RKO (cell line): ENCODE measurements at places on chromosomes 5 and 9.

DNA sequence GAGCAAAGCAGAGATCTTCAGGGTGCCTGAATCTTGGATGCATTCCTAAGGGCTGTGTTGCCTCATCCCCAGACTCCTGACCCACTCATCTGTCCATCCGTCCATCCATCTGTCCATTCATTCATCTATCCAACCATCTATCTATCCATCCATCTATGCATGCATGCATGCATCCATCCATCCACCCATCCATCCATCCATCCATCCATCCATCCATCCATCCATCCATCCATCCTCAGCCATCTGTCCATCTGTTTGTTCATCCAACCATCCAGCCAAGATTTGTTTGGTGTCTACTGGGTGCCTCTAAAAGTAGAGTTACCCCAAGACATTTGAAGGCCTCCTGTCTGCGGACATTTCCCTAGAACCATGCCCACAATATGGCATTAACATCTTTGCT, 27.7 kb upstream of the BARHL1 start:
- no peak for DNase-seq

GRCh38 chr5:88544136-88544645, 275.5 kb upstream of the TMEM161B start:
- no peak for DNase-seq

GRCh38 chr5:179438461-179438860, 93.2 kb upstream of the ADAMTS2 start:
- DNase-seq: no peak

GRCh38 chr9:69308206-69308931, 16.6 kb upstream of the ENTREP1 start:
- no peak for DNase-seq

GRCh38 chr5:73295447-73295846, 122.5 kb downstream of the TMEM174 start:
- DNase-seq: no peak

DNA sequence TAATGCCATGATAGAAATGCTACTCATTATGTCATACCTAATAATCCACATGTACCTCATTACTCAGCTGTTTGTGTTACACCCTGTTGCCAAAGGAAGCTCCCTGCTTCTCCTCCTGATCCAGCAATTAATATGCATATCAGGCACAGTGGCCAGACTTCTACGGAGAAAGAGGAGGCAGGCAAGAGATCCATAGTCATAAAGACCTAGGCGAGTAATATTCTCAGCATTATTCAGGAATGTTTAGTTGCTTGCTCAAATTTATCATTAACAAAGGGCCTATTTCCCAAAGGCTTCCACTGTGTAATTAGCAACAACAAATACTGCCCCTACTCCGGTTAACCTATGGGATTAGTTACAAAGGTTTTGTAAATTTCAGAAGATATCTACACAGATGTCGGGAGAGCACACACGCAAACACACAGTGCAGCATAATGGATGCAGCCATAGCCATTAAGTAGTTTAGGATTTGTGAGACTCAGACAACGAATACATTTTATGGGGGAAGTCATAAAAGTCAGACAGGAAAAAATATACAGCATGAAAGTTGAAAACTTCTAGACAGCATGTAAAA, 192.6 kb downstream of the EFNA5 start:
- DNase-seq: no peak

DNA sequence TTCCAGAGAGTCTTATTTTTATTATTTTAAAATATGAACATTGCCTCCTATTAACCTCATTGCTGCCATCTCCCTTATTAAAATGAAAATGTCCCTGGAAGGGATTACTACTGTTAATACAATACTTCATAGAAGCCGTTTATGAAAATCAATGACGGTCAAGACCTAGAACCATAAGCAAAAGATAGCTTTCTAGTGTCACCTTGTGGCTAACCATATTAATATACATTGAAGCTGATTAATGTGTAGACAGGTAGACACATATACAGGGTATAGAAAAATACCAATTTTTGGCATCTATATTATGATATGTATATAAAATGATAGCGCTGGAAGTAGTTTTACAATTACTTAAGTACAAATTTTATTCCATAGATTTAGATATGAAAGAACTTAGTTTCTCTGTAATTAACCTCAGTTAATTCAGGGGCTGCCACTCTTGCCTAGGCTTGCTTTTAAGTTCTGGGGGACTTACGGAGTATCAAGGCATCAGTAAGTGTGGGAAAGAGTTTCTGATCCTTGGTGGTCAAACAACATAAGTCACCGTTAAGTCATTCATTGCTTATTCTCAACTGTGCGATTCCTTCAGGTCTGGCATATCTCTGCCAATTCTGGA, 2.5 kb upstream of the YTHDC2 start:
- DNase-seq: peak; percentile 74

GRCh38 chr5:130055572-130055971, 151.3 kb downstream of the CHSY3 start:
- no peak for DNase-seq

- no peak for DNase-seq
Observed at GRCh38 chr9:114271556-114272510, 51.1 kb upstream of the ORM1 start.

- peak; percentile 44 for DNase-seq
Observed at GRCh38 chr5:129271308-129271707, 176.8 kb downstream of the ISOC1 start.

DNA sequence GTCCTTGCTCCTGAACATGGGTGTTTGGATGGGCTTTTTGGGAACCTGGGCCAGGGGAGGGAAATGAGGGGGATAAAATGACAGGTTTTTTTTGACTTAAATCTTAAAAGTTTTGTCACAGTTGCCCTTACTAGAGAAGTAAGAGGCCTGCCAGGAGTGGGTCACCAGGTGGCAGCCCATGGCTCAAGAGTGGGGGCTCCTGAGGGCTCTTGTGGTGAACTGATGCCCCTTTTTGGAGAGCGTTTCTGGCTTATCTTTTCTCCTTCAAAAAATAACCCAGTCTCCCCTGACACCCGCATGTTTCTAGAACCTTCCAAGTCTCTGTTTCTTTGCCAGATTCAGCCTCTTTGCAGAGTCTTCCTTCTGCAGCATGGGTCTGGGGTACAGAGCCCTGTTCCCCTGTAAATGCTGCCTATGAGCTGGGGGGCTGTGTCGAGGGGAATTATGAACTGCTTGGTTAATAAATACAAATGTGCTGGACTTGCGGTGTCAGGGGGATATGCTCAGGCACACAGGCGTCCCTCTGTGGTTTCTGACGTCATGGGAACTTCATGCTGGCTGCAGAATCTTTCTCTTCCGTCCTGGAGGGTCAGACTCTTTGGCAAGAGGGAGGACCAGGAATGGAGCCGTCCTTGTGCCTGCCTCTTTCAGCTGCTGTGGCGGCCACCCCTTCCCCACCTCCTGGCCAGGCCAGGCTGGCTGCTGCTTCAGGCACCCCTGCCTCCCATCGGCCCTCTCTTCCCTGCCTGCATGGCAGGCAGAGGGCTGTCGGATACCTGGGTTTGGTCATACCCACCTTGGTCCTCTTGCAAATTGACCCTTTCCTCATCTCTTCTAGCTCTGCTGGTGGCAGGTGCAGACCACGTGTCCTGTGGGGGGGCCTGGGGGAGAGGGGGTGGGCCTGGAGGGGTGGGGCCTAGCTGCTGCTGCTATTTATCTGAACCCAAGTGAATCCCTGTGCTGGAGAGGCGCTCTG, 30.1 kb downstream of the PTPA start:
- no peak for DNase-seq

DNA sequence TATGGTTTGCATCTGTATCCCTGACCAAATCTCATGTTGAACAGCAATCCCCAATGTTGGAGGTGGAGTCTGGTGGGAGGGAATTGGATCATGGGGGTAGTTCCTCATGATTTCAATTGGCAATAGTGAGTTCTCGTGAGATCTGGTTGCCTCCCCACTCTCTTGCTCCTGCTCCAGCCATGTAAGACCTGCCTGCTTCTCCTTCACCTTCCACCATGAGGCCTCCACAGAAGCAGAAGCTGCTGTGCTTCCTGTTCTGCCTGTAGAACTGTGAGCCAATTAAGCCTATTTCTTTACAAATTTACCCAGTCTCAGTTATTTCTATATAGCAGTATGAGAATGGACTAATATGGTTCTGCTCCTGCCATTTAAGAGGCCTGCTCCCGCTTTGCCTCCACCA, 32.9 kb downstream of the SCAI start:
- DNase-seq: no peak

DNA sequence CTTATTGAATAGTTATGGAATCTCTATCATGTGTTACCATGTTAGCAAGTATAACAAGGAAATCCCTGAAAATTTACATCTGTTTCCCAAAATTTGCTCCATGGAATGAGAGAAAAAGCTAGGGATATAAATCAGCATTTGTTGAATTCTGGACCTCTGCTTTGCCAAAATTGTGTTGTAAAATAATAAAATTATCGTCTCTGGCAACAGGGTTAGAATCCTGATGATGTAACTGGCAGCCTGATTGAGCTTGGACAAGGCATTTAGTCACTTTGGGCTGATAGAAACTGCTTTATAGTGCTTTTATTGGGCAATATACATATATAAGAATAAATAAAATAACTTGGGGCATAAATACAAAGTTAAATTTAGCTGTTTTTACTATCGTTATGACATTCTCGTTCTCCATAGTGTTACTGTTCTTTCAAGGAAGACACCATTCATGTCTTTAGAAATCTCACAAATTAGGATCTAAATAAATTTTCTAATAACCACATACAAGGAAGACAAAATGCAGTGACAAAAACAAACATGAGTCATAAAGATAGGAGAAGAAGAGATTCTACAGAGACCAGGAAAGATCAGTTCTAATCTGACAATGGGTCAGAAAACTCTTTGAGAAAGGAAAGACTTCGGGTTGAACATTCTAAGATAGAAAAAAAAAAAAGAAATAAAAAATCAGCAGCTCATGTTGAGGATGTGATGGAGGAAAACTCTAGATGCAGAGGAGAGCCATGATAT, 145.0 kb upstream of the CDH10 start:
- no peak for DNase-seq

DNA sequence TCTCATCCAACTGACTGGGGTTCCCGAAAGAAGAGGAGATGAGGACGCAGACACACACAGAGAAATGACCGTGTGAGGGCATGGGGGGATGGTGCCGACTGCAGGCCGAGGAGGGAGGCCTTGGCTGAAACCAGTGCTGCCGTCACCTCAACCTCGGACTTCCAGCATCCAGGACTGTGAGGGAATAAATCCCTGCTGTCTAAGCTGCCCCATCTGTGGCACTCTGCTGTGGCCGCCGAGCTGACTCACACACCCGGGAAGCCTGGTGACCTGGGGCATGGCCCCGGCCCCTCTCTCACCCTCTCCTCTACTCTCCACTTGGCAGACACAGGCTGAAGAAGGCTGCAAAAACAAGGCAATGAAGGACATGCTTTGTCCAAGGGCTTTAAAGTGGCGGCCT, 4.4 kb upstream of the COL5A1 start:
- no peak for DNase-seq

GRCh38 chr9:115590011-115590410, 472.1 kb upstream of the TNC start:
- DNase-seq: peak; percentile 15

DNA sequence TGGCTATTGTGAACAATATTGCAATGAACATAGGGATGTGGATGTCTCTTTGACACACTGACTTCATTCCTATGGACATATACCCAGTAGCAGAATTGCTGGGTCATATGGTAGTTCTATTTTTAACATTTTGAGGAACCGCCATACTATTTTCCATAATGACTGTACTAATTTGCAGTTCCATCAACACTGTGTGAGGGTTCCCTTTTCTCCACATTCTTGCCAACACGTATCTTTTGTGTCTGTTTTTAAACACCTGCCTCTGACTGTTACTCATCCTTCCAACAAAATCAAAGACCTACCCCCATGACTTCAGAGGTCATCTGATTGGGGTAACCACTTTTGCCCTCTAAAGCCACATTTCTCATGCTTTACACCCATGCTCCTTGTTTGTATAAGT, 133.5 kb downstream of the MED27 start:
- DNase-seq: no peak

DNA sequence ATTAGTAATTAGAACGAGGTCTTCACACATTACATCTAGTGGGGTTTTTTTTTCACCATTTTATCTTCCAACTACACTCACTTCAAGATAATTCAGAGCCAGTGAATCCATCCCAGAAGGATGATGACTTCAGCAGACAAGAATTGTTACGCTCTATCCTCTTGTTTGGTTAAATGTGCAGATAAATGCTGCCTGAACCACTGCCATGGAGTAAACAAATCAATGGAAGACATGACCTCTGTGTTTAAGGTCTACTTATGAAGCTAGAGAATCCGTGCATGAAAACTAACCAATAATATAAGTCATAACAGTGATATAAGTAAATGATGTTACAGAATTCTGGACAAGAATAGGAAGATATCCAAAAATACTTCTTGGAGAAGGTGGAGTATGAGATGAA, 602.6 kb downstream of the TLR4 start:
- no peak for DNase-seq

- DNase-seq: no peak
Observed at GRCh38 chr9:130423272-130423671, 21.5 kb upstream of the ASS1 start.

- peak; percentile 62 for DNase-seq
Observed at GRCh38 chr5:98454407-98454806, 319.1 kb upstream of the RGMB start.

GRCh38 chr9:71514344-71514975, 253.9 kb downstream of the CEMIP2 start:
- no peak for DNase-seq

- no peak for DNase-seq
Observed at GRCh38 chr9:13137426-13137825, 142.1 kb downstream of the MPDZ start.

- no peak for DNase-seq
Observed at GRCh38 chr5:15004506-15004905, 132.9 kb upstream of the ANKH start.

DNA sequence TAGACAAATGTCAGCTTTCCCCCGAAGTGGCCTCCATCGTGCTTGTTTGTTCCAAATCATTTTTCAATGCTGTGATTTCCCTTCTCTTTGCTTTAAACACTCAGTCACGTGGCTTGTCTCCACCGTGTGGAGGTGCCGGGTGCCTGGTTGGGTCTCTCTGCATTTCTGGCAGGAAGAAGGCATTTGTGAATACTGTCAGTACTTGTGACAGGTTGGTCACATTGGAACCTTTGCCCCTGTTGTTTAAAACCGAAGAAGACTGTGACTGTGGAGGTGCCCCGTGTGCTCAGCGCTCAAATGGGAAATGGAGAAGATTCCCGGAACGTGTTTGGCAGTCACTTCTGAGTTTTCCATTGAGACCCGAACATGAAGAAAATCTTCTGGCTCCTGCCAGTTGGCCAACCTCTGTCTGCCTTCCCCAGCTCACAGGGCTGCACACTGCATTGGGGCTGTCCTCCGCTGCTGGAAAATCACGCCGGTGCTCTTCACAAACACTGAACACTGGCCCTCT, 74.6 kb downstream of the LMNB1 start:
- no peak for DNase-seq

DNA sequence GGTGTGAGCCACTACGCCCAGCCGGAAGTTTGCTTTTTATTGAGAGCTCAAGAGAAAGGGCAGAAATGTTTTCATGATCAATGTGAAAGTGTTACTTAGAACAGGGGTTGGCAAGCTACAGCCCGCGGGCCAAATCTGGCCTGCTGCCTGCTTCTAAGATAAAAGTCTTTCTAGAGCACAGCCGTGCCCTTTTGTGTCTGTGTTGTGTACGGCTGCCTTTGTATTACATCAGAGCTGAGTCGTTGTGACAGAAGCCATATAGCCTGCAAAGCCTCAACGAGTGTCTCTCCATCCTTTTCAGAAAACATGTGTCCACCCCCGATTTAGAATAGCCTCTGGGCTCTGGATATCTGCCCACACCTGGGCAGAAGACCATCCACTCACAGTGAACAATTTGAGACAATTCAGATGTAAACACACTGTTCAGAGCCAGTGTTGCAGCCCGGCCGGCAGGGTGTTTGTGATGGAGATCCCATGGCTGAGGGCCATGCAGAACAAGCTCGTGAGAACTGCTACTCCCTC, 28.8 kb downstream of the AK8 start:
- no peak for DNase-seq
